Fibroblast of the conjunctiva (primary cell): ENCODE measurements at places on chromosomes 11 and 22.

DNA sequence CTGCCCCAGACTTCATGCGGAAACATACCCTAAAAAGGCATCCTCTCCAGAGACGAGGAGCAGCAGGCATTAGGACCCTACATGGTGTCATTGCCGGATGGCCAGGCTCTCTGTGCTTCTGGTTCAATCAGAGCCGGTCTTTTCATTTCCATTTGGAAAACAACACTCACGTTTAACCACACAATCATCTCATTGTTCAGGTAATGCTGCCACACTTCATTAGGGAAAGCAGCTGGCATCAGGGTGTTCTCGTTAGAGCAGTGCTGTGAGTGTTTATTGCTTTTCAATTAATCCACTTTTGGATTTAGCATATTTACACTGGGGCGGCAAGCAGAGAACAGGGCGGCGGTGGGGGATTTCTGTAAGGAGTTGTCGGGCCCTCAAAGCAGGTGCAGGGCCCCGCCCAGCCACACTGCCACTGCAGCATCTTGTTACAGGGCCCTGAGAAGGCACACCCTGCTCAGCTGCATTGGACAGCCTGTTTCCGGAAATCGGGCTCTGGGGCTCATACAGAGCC, 338.6 kb downstream of the SHANK2 start:
- no peak for DNase-seq

DNA sequence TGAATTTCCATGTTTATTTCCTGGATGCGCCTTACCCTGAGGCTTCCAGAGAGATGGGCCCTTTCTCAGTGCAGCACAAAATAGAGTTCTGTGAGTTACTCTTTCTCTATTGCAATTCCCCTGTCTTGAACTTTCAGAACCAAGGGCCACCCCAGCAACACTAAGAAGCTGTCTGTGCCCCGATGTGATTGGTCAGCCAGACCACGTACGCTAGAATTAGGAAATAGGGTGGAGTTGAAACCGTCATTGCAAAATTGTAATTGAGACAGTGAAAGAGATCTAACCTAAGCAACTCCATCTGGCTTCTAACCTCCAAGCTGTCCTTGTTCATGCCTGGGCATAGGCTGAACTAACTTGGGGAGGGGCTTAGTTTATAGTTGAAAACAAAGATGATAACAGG, 981.3 kb downstream of the OPCML start:
- no peak for DNase-seq

DNA sequence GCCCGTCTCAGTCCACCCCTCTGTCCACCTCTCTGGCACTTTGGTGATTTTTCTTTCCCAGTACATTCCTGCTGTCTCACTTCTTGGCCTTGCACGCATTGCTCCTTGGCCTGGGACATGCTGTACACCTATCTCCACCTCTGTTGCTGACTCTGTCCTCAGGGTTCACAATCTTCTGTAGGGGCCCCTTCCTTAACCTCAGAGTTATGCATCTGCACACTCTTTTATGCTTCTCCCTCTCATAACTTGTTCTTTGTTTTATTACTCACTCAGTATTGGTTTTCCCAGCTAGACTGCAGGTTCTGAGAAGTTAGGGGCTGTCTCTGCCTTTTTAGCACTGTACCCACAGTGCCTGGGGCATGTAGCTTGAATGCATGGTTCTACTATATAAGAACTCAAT, 139.1 kb upstream of the MTMR2 start:
- no peak for DNase-seq

- no peak for DNase-seq
Observed at GRCh38 chr11:15711311-15711710, 596.6 kb downstream of the INSC start.

DNA sequence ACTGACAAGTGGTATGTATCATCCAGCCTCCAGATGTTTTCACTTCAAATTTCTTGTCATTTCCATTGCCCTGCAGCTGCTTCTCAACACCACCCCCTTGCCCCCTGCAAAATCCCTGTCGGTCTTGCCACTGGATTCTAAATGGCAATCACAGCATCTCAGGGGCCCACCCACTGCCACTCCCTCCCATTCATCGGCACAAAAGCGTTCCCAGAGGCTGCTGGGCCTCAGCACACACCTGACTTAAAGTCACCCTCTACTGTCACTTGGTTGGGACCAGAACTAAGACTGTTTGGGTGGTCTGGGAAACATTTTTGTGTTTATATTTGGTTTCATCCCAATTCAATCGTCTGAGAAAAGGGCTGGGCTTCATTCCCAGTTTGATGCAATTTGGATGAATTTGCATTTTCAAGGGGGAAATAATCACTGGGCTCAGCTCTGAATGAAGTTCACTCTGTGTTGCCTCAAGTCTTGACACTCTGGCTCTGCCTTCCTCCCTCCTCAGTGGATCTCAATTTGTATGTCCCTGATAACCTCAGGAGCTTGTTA, 27.1 kb downstream of the SYT13 start:
- no peak for DNase-seq
